ENCODE measurements at places on chromosomes 2 and 18.

DNA sequence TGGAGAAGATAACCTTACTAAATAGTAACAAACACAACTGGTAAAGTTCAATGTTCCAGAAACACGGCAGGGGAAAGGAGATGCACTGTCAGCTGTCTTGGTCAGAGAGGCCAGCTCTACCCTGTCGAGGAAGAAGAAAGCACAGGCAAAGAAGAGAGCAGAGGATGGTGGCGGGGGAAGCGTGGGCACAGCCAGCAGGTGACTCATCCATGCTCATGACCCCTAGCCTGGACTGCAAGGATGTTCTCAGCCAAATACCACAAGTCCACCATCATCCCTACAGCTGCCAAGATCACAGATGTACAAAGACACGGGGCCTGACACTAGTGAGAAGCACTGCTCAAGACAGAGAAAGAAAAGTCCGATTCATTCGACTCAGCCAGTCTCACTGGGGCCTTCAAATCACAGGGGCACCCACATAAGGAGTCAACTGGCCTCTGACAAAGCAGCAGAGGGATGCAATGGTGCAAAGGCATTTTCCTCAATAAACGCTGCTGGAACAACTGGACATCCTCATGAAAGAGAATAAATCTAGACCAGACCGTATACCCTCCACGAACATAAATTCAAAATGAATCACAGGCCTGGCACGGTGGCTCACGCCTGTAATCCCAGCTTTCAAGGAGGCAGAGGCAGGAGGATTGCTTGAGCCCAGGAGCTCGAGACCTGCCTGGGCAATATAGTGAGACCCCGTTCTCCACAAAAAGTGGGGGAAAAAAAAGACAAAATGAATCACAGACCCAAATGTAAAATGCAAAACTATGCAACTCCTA is 5.6 kb downstream of the DTYMK start:
- no peak for DNase-seq

GRCh38 chr2:182973441-182974352 is 64.6 kb downstream of the NCKAP1 start:
- DNase-seq = no peak

- DNase-seq = no peak
Observed at GRCh38 chr18:78510636-78511035, 469.0 kb upstream of the SALL3 start.

- DNase-seq = no peak
Observed at GRCh38 chr2:25190536-25190935, 22.2 kb upstream of the POMC start.

- no peak for DNase-seq
Observed at GRCh38 chr2:174798801-174799200, 34.5 kb upstream of the CHRNA1 start.

- no peak for DNase-seq
Observed at GRCh38 chr2:2146969-2147900, 183.8 kb downstream of the MYT1L start.

GRCh38 chr2:176128172-176128981 is 1.1 kb upstream of the HOXD8 start:
- DNase-seq = no peak

DNA sequence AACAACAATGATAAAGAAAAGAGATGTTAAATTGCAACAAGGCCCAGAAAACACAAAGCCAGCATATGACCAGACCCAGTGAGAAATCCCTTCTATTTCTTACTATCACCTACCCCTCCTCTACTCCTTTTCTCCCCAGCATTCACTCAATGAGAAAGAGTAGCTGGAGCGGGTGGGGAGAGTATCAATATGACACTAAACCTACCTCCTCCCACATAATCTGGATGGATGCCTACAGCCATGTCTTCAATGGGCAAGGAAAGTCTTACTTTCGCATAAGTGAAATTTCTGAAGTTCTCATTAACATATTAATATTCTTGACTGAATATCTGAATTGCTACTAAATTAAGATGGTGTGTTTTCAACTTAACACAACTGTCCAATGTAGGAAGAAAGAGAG is 78.2 kb downstream of the AFF3 start:
- no peak for DNase-seq

- peak; percentile 31 for DNase-seq
Observed at GRCh38 chr2:221517696-221518151, 54.4 kb downstream of the EPHA4 start.

DNA sequence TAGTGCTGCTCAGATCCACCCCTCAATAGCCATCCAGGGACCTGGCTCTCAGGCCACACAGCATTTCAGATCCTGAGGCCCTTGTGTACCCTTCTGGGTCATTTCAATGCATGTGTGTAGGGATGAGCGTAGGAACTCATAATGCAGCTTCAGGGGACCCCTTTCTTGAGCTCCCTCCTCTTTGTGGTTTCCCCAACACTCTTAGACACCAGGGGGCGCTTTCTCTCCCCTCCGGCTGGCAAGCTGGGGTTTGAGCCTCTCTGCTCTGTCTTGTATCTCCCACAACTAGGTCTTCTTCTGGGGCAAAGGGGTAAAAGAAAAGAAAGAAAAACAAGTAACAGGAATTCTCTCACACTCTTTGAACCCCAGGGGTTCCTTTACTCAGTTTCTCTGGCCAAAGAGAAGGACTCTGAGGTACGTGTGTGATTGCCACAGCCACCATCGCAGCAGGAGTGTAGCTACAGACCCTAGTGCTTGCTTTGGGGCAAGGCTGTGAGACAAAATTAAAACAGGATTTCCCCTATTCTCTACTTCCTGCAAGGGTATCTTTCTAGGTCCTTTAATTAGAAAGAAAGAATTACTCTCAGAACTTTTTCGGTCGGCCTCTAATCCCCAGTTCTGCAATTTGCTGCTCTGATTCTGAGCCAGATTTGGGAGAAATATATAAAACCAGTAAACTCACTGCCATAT is 38.0 kb downstream of the CABYR start:
- DNase-seq = no peak

DNA sequence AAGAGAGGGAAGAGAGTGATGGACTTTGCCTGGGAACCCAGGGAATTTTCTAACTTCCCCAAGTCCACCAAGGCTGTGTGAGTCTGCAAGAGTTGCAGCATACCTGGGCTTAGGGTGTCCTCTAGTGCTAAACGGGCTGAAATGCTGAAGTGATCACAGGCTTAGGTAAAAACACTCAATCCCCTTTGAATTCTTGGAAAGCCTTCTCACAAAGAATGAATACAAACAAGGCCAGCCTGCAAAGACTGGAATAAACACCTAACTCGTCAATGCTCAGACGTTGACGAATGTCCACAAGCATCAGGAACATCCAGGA is 30.0 kb upstream of the BMP10 start:
- no peak for DNase-seq

- DNase-seq = no peak
Observed at GRCh38 chr2:242060212-242060835, 190.8 kb downstream of the RTP5 start.

- no peak for DNase-seq
Observed at GRCh38 chr2:43754180-43754579, 19.7 kb upstream of the DYNC2LI1 start.

DNA sequence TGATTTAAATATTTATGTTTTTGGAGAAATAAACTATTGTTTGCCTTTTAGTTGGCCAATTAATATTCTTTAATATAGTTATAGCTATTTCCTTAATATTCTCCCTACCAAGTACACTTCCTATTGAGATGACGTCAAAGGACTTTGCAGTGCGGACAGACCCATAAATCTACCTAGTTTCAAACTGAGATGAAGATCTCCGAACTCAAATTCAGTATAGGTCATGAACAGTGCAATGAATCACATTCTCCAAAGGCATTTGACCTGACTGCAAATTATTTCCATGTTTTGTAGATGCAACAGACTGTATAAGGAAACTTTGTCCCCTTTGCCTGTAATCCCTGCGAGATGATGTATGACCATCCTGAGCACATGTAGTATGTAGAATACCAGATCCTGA is 342.6 kb upstream of the FIGN start:
- DNase-seq = no peak

DNA sequence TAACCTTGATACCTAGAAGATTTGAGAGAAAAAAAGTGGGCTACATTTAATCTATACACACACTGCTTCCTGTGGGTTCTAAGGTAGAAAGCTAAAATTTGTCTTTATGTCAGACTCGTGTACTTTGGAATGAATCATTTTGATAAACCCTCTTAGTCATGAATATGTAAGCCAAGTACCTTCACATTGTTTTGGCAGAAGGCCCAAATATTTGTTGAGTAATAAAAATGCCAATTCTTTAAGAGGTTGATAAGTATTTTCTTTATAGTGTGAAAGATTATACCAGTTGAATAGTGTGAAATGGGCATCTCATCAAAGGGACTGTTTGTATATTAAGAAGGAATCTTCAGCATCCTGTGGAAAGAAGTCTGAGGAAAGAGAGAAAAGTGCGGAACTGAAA is 1464.7 kb upstream of the ZEB2 start:
- DNase-seq = no peak

DNA sequence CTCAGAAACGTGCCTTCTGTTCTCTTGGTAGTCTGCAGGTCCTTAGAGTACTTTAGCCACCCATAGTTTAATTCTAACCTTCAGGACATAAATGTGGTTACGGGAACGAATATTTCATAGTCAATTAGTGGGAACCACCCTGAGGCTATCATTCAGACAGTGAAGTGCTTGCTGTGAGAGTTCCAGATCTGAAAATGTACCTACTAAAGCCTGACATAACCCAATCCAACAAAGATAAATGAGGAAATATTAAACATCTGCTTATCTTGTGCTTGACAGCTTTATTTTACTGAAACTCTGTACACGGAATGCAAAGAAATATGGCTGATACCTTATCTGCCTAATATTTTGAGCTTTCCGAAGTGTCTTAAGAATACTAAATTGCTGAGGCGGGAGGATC is 43.0 kb downstream of the RAB27B start:
- no peak for DNase-seq

DNA sequence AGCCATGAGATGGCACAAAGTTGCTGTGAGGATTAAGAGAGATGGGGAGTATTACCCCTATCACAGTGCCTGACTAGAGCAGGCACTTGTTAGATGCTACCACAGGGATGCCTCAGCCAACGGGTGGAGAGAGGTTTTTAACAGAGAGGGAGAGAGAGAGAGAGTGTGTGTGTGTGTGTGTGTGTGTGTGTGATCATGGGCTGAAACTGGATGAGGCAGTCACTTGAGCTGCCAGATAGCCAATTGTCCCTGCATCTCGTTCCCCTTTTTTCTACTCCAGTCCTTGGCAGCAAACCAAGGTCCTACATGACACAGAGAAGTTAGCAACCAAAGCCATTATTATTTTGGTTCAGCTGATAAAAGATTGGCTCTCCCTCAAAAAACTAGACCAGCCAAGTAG is 3.0 kb downstream of the CD8A start:
- DNase-seq = no peak

GRCh38 chr2:156399950-156400705 is 36.1 kb upstream of the GPD2 start:
- DNase-seq = no peak

DNA sequence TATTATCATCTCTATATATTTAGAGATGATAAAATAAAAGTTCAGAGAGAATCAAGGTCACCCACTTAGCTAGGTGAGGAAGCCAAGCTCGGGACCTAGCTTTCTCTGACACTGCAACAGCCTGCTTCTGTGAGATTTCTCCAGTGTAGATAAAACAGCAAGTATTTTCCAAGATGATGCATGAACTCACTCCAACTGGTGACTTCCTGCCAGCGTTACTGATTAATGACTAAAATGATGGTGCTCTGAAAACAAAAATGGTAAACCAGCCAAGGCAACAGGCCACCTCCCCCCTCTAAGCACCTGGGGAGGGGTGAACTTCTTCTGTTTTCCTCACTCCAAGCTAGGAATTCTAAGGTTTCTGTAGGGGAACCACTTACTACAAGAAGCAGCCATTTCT is 510.2 kb upstream of the ID2 start:
- no peak for DNase-seq

- no peak for DNase-seq
Observed at GRCh38 chr2:238254095-238254723, 14.4 kb upstream of the HES6 start.

- no peak for DNase-seq
Observed at GRCh38 chr2:53475321-53475720, 292.3 kb upstream of the CHAC2 start.

DNA sequence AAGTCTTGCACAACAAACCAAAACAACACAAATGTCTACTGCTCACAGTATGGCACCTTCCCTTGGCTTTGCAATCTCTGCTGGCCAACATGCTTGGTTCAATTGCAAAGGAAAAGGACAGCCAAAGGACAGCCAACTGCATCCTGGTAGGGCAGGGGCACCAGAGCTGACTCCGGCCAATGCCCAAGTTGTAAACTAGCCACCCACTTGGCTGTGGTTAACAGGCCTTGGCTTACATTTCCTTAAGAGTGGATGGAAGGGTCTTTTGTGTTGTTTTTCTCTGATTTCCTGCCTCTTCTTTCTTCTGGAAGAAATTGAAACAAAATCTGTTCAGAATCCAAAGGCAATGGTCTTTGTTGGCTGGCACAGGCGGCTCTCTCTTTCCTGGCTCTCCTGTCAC is 119.1 kb upstream of the TRIB2 start:
- DNase-seq = no peak

DNA sequence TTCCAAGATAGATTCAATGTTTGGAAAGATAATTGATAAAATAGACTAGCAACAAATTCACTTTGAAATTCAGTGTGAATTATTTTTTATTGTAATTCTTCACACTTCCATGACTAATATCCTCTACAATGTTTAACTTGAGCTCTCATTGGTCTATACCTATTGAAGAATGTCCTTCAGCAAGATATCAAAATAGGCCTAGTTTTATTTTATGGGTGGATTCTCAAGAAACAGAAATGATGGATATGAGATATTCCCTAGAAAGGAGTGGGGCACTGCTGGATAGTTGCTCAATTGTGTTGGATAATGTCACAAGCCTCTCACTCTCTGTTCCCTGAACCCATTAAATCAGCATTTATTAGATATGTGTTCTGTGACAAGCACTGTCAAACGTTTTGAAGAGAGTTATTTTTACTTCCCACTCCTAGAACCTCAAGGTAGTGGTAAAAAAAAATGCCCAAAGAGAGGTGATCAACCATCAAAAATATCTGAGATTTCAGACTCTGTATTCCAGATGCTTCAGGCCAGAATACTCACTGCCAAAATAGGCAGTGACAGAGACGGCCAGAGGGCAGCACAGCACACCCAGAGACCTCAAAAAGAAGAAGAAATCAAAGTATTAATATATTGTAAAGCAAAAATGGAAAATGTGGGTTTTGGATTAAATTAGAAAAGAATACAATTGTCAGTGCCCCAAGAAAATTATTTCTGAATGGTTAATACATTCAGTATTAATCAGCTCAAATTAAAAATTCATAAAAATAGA is 87.5 kb downstream of the TRIB2 start:
- DNase-seq = no peak

- DNase-seq = no peak
Observed at GRCh38 chr2:53210538-53210937, 557.1 kb upstream of the CHAC2 start.

- DNase-seq = no peak
Observed at GRCh38 chr2:209685963-209686362, 85.7 kb upstream of the UNC80 start.

- no peak for DNase-seq
Observed at GRCh38 chr18:1806884-1807615, 764.3 kb downstream of the METTL4 start.

- DNase-seq = no peak
Observed at GRCh38 chr18:75551071-75551470, 123.6 kb upstream of the SMIM21 start.
